Activated CD4-positive, CD25-positive, alpha-beta regulatory T cell treated with anti-CD3 and anti-CD28 coated beads, Interleukin-2, amount 50 U/mL, for 24 hours (primary cell): ENCODE measurements at places on chromosomes 11 and 22.

DNA sequence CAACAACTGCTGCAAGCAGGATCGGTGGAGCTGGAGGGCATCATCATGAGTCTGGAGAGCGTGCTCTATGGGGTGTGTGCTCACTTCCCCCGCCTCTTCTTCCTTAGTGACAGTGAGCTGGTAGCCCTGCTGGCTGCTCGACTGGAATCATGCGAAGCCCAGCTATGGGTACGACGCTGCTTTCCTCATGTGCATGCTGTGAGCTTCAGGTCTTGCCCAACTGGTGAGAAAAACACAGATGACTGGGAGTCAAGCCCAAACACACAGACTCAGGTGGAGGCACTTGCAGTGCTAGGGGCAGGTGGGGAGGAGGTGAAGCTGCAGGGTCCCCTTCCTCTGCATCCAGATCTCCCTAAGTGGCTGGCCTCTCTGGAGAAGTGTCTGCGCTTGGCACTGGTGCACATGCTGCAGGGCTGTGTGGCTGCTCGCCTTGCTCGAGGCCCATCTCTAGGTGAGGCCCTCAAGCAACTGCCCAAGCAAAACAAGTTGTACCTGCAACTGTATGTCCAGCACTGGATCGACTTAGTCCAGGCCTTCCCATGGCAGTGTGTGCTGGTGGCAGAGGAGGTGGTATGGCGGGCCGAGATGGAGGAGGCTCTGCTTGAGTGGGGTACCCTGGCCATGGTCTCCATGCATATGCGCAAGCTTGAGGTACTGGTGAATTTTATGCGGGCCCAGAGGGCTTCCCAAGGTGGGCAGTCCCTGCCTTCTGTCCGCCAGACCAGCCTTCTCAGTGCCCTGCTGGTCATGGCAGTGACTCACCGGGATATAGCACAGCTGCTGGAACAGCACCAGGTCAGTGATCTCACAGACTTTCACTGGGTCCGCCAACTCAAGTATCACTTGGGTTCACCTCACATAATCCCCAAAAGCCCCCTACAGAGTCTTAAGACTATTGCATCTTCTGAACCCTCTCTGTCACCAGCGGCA, 48.1 kb downstream of the DNHD1 start:
- ATAC-seq: no peak

- ATAC-seq: no peak
These were observed 14.0 kb upstream of the TP53I11 start for GRCh38 chr11:44964526-44965209.

GRCh38 chr11:119697882-119698281, 31.1 kb downstream of the NECTIN1 start:
- no peak for ATAC-seq

DNA sequence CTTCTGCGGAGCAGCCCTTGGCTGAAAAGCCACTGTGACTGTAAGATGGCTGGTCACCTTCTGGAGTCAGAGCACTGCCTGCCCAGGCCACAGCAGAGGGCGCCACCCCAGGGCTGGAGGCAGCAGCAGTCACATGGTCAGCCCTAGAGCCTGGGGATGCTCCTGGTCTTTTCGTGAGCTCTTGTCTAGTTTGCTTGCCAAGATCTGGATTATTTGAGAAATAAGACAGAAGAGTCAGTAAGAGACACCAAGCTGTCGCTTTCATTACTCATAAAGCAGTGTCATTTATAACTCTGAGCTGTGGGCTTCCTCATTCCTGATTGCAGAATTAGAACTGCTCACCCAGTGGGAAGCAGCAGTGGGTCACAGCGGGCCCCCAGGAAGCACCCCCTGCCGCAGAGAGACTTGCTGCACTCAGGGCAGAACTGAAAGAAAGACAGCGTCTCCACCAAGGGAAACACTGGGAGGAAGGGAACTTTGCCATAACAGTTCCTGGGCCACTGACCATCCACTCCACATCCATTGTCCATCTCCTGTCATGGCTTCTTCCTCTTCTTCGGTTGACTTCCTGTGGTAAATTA, 56.7 kb downstream of the PPP6R2 start:
- peak; percentile 41 for ATAC-seq

DNA sequence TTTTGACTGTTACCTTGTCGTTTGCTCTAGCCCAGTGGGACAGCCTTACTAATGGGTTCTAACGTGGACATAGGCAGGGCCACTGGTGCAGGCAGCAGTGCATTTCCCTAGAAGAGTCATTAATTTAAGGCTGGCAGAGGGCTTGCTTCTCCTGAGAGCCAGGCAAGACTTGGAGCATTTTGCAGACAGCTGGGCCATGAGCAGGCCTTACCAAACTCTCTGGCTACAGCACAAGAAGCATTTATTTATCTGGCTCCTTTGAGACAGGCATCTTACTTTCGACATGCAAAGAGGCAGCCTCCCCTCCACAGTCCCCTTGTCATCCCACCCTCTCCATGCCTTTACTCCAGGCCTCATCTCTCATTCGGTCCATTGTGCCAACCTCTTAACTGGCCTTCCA, 139.9 kb downstream of the CSNK2A3 start:
- no peak for ATAC-seq

- no peak for ATAC-seq
These were observed 78.6 kb downstream of the ME3 start for GRCh38 chr11:86593833-86594232.

DNA sequence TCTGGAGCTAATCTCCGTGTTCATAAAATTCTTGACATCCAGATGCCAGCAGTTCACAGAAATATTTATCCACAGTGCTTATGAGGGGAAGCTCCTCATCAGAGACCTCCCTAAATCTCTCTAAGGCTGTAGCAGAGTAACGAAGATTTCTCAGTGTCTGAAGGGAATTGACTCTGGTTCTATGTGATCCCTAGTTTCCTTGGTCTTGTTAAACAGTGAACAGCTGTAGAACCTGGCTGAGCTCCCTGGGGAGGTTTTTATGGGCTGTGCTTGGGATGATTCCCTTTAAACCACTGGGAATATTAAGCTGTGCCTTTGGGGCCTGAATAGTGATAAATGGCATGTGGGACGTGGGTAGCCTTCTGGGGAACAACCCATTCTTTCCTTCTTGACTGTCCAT, 43.7 kb upstream of the ARHGAP20 start:
- ATAC-seq: no peak

- ATAC-seq: no peak
These were observed 2.8 kb upstream of the ROBO4 start for GRCh38 chr11:124900464-124900863.

DNA sequence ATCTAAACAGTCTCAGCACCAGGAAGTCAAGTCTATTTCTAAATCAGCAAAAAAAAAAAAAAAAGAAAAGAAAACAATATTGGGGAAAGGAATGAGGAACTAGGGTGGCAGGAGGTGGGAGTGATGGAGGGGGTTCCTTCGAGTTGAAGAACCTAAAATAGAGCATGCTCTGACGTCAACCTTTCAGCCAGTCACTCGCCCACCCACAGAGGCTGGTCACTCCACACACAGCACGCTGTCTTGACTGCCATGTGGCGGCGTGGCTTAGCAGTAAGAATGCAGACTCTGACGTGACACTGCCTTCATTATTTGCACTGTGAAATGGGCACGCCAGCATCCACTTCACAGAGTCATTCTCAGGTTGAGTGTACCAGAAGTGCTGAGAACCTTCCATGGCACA, 48.3 kb downstream of the LARGE1 start:
- no peak for ATAC-seq

GRCh38 chr22:24871611-24872205, 65.7 kb downstream of the SGSM1 start:
- no peak for ATAC-seq

- ATAC-seq: no peak
These were observed 103.7 kb downstream of the ZBTB16 start for GRCh38 chr11:114163229-114163631.

DNA sequence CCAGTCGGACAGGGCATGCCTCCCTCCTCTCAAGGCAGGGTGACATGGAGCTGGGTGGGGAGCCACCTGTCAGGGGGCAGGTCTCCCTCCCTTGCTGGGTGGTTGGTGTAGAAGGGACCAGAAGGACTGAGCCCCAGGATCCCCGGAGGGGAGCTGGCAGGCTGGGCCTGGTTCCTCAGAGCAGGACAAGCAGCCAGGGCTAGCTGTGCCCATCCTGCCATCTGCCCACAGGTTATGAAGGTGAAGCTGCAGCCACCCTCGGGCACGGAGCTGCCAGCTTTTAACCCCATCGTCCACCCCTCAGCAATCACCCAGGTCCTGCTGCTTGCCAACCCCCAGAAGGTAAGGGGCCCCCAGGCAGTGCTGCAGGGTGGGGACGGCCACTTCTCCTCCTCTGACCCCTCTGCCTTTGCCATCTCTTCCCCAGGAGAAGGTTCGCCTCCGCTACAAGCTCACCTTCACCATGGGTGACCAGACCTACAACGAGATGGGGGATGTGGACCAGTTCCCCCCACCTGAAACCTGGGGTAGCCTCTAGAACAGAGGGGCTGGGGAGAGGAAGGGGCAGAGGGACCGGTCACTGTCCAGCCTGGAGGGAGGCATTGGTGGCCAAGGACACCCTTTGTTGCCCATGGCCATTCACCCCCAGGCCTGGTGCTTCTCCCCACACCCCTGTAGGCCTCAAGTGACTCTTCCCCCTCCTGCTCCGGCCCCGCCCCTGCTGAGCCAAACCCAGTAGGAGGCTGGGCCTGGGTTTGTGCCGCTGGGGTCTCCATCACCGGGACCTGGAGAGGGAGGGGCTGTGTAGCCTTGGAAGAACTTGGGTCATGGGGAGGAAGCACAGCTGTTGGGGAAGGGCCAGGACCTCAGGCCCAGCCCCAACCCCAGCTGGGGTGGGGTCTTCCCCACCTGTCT, 7.0 kb upstream of the SH3BP1 start:
- ATAC-seq: no peak

DNA sequence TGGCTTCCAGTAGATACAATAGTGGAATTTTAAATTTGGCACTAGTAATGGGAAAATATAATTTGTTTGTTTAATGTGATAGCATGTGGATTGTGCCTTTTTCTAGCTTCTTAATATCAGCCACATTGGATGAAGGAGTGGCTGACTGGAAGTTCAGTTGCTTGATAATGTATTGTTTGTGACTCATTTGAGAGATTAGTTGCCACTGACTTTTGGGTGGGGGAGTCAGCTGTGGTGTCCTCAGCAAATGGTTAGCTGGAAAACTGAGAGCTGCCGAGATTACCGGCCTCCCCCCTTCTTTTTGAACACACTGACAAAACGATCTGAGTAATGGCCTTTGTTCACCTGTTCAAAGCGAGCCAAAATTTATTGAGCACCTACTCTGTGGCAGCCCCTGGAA, 5.5 kb downstream of the JAM3 start:
- no peak for ATAC-seq

DNA sequence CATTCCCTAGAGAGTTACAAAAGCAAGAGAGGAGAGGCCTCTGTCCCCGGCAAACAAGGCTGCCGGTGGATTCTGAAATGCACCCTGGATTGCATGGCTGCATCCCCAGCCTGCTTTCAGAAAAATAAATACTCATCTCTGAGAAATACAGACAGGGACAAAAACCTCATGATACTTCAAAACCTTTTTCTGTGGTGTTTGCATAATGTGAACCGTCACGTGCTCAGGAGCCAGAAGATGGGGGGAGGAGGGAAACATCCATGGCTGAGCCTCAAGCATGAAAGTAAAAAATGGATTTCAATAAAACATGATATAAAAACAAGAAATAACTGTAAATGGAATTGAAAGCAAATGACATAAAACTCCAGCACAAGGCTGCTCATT, 198.5 kb upstream of the NCAM1 start:
- no peak for ATAC-seq

- no peak for ATAC-seq
These were observed 27.0 kb upstream of the RBFOX2 start for GRCh38 chr22:36055376-36056295.

DNA sequence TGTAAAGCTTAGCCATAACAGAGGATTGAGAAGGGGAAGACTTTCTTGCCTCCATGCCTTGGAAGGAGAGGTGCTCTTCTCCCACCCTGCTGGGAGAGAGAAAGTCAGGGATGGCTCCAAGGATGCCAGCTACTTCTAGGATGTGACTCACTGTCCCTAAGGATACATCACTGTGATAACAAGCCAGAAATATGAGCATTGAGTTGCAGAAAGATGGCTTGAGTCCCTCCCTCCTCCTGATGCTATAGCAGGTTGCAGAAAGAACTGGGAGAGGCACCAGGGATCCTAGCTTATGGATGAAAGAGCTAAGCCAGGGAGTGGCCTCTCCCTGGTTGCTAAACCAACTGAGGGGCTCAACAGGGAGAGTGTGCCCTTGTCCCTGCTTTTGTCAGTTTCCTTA, 27.8 kb upstream of the FJX1 start:
- ATAC-seq: no peak

GRCh38 chr11:125370561-125371389, 125.3 kb downstream of the FEZ1 start:
- no peak for ATAC-seq

DNA sequence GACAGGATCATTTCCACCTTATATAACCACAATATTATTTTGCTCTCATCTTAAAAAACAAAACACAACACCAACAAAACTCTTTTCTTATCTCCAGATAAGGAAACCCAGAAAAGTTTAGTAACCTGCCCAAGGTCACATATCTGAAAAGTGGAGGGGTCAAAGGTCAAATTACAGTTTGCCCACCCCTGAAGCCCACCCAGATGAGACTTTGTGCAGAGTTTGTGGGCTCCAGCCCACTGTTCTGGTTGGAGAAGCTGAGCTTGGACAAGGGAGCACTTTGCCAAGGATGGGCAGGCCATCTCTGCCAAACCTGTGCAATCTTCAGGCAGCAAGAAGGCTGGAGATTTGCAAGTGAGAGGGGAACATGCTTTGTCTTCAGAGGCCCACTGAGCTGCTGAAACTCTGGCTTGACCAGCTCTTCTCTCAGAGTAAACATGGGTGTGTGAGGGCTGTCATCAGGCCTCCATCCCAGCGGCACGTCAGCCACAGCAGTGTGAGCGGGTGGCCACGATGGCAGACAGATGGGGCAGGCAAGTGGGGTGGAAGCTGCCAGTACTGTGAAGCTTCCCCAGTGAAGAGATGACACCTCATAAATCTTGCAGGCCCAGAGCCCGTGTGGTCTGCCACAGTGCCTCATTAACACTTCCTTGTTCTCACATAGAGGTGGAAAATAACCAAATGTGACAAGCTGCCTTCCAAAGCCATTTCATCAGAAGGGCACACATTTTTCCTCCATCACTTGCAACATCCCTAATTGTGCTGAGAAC, 111.8 kb downstream of the CCDC81 start:
- no peak for ATAC-seq

DNA sequence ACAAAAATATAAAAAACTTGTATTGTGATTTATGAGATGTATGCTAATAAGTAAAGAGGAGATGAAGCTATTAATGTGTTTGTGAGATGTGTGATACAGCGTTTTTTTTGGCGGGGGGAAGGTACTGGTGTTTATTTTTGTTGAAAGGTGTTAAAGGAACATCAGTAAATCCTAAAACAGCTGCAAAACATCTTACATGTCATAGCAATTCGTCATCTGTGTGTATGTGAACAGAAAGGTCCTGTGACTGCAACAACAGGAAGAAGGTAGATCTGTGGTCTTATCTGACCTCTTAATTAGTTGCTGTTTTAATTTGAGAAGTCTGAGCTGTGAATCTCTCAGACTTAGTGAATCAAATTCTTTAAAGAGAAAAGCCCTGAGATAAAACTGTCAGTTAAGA, 1041.1 kb downstream of the JRKL start:
- ATAC-seq: no peak

DNA sequence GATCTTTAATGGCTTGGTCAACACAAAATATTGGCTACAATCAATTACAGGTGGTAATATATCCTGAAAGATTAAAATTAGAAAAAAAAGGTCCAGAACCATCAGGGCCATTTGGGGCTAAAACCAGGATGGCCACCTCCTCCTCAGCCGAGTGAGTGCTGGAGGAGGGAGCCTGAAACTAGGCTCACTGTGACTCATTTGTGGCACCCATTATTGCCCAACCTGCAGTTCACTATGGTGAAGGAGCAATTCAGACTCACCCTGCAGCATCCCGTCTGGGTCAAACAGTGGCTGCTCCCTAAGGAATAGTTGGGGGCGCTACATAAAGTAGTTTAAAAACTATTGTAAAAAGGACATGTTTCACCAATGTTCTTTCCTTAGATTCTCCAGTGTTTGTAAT, 60.7 kb downstream of the GLYATL1 start:
- ATAC-seq: no peak
